ENCODE measurements at places on chromosomes 5 and 9. TPM values are rescaled to one million over a fixed set of nuclear protein-coding genes. Genes with fewer than 3 reads are reported as not detected.

GRCh38 chr9:27059412-27059811 lies 49.6 kb upstream of the TEK start:
- no peak for DNase-seq

GRCh38 chr9:98121058-98121457 lies 2.0 kb upstream of the TRIM14 start:
- peak; percentile 19 for DNase-seq

DNA sequence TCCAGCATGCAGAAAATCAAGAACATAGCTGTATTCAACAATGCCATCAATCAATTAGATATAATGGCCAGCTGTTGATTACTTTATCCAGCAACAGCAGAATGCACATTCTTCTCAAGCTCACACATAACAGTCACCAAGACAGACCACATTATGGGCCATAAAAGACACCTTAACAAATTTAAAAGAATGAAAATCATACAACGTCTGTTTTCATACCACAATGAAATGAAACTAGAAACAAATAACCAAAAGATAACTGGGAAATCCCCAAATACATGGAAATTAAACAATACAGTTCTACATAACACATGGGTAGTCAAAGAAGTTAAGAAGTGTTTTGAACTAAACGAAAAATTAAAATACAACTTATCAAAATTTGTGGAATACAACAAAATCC lies 130.9 kb upstream of the GNA14 start:
- no peak for DNase-seq

DNA sequence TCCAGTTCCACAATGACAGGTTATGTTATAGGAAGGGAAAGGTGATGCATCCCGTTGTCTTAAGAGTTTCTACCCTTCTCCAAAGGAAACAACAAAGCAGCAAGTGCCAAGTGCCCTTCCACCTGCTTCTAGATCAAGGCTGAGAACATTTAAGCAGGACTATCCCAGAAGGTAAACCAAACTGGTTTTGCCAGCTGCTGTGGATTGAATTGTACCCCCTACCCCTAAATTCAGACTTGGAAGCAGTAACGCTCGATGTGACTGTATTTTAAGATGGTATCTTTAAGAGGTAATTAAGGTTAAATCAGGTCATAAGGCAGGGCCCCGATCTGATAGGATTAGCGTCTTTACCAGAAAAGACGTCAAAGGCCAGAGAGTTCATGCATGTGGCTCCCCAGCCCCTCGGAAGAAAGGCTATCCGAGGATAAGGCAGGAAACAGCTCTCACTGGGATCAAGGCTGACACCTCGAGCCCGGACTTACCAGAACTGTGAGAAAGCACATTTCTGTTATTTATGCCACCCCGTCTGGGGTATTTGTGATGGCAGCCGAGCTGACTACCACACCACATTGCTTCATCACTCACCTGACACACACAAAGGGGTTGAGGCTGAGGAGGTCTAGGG lies 179.1 kb upstream of the RAI14 start:
- no peak for DNase-seq

DNA sequence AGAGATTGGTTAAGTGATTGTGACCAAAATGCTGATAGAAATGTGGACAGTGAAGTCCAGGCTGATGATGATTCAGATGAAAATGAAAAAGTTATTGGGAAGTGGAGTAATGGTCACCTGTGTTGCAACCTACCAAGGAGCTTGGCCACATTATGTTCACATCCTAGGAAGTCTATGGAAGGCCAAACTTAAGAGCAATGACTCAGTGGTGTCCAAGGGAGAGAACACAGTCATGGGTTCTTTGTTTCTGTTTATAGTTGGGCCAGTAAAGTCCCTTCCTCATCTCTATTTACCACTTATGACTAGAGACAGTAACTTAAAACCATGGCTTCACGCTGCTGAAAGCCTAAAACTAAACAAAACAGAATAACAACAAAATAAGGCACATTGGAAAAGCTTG lies 555.3 kb upstream of the DAB2 start:
- DNase-seq = no peak

DNA sequence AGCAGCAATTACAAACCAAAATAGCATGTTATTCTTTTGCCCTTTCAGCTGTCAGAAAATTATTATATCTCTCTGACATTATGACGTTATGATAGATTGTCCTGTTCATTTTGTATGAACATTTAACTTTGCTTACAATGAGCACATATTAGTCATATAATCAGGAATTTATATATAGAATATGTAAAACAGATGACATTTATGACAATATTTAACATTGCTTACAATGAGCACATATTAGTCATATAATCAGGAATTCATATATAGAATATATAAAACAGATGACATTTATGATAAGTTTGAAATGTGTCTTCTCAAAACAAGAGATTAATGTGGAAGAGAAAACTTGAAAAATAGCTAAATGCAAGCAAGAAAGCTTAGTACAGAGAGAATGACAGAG lies 1180.2 kb downstream of the CDH12 start:
- no peak for DNase-seq

DNA sequence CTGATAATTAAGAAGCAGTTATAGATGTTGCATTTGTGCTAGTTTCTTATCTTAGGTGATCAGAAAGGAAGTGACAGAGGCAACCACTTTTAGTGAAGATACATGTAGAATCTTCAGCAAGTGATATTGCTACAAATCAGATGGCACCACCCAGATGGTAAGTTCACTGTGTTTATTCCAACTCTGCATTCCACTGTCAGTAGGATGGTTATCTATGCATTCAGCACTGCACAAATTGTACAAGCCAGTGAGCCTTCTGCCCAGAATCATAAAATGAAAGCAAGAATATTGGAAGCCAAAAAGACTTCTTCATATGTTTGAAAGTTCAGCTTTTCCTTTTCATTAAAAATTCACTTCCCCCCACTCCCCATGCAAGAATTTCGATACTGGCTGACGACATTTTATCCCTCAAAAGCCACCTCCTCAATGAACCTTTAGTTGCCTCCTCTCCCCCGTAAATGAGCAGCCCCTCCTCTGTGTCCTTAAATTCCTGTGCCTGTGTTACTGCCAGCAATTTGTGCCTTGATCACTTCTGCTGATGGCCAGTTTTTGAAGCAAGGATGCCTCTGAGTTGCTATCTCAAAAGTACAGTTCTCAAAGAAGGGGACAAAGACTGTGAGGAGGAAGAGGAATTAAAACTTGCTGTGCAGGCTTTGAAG lies 91.6 kb downstream of the ZSWIM6 start:
- DNase-seq = no peak

- DNase-seq = no peak
Observed at GRCh38 chr9:127198587-127198986, 66.0 kb upstream of the GARNL3 start.

DNA sequence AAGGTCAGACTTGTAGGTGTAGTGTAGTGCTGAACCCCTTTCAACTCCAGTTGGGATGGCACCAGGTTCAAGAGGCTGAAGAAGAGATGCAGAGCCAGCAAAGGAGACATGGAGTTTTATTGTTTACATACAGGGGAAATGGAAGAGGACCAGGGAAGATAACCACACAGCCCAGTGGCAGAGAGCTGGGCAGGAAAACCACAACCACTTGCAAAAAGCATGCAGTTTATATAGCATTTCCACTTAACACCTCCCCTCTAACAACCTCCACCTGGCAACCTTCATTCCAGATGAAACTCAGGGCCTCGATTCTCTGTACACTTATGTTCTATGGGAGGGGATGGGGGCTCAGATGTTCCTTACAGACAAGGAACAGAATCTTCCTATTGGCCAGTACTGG lies 56.9 kb downstream of the SNX24 start:
- DNase-seq = no peak

GRCh38 chr9:88721025-88721424 lies 186.0 kb downstream of the NXNL2 start:
- DNase-seq = no peak

- no peak for DNase-seq
Observed at GRCh38 chr5:149849966-149850910, 94.4 kb downstream of the PDE6A start.

GRCh38 chr9:20898885-20899554 lies 132.4 kb downstream of the HACD4 start:
- DNase-seq = no peak

- no peak for DNase-seq
Observed at GRCh38 chr5:52269401-52269800, 518.3 kb upstream of the ITGA1 start.

DNA sequence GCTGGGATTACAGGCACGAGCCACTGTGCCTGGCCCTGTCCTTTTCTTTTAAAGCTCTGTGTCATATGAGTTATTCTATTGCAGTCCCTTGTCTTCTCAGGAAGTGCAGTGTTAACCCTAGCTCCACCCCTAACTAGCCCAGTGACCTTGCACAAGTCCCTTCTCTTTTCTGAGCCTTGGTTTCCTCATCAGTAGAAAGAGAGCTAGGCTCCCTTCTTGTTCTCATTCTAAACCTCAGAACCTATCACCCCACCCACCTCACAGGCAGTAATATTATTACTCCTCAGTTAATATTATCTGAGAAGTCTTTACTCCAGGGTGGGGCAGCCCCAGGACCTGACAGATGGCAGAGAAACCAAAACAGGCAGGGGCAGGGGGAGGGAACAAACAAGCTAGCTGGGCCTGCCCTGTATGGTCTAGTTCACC lies 7.2 kb downstream of the CYFIP2 start:
- DNase-seq = peak; percentile 81

GRCh38 chr9:14323083-14323971 lies 9.4 kb upstream of the NFIB start:
- DNase-seq = no peak

DNA sequence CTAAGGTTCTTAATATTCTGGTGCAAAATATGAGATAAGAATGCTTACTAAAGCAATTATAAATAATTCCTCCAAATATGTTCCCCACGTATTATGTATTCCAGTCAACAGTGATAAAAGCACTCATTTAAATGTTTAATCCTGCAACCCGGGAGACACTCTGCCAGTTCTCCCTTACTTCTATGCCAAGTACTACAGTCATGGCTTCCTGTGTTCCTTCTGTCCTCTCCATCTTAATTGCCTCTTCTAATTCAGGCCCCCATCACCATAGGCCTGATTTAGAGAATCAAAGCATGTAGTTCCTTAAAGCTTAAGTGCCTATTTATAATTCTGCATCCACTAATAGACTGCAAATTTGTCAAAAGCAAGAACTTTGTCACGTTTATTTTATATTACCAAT lies 474.8 kb downstream of the SEMA5A start:
- DNase-seq = no peak

DNA sequence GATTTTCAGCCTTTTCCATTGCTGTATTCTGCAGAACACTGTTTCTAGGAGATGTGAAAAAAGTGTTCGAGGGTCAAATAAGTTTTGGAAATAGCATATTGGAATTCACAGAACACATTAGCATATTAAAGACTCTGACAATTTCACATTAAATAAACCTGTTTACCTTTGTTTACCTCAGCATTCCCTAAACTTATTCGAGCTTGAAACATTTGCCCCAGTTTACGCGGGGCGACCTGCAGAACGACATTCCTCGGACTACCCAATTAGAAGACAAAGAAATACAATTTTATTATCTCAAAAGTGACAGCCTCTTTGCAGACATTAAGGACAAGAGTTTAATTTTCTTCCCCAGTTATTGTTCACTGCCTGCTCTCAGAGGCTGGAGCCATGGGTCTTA lies 110.3 kb upstream of the NFIB start:
- no peak for DNase-seq

GRCh38 chr9:69168709-69169217 lies 5.3 kb upstream of the TJP2 start:
- peak; percentile 14 for DNase-seq

DNA sequence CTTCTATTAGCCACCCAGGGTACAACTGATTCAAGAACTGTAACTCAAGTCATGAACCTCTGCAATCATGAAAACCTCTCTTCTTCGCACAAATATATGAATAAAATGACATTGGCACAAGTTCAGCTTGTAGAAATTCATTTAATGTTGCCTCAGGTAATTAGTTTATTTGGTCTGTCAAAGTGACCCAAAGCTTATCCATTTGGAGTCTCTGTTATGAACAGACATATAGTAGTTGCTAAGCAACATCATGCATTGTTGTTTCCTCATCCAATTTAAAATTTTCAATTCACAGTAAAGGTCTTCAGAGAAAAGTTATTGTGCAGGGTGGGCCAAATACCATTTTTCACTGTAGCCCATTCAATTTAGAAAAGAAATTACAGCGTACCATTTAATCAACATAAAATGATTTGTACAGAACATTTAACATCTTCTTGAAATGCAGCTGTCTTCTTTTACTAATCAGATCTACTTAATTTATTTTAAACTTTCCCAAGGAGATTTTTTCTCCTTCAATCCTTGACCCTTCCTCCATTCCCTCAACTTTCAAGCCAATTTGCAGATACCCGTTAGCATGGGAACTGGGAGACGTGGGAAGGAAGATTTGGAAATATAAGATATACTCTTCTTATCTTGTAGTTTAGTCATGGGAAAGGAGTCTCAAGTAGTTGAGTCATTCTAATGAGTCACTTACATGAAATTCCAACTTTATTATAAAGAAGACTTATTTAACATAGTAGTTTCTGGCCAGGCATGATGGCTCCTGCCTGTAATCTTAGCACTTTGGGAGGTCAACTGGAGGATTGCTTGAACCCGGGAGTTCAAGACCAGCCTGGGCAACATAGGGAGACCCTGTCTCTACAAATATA lies 231.3 kb downstream of the ATPSCKMT start:
- no peak for DNase-seq

DNA sequence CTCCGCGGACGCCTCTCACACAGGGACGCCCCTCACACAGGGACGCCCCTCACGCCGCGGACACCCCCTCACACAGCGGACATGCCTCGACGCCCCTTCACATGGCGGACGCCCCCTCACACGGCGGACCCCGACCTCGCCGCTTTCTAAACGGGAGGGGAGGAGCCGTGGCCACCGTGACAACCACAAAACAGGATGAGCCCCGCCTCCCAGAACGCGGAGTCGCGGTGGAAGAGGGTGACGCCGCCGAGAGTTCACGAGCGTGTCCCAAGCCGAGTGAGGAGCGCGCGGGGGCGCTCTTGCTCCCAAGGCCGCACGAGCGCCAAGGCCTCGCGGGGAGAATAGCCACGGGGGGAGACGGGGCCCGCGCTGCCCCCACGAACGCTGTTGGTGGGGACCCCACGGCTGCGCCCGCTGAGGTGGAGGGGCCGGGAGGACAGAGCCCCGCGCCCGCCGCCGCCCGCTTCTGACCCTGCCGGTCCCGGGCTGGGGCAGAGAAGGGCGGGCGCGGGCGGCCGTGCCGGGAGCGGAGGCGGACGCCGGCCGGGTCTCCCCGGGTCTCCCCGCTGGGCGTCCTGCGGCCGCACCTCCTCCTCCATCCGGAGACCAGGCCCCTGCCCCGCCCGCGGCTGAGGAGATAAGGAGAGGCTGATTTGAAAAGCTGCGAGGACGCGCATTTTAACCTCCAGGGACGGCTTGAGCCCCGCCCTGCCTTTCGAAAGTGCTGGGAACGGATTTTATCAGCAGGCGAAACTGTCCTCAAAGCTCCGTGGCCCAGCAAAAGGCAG lies 3.9 kb upstream of the NKD2 start:
- DNase-seq = no peak

GRCh38 chr9:115786321-115786720 lies 367.3 kb upstream of the PAPPA start:
- DNase-seq = no peak

Gene ZNF883
- not detected for total RNA-seq

Gene NR4A3
- 0.46 TPM for total RNA-seq

Gene ANKRD34B
- total RNA-seq = not detected

Gene DCTN3
- total RNA-seq = 96.3 TPM

Gene WDR31
- 1.4 TPM for total RNA-seq

Gene COL23A1
- total RNA-seq = not detected

Gene FAM120A
- total RNA-seq = 115 TPM

Measured in OCI-LY7 (cell line).